Activated CD4-positive, alpha-beta memory T cell treated with anti-CD3 and anti-CD28 coated beads for 36 hours (primary cell): ENCODE measurements at places on chromosomes 16 and 17. TPM values are rescaled to one million over a fixed set of nuclear protein-coding genes. Genes with fewer than 3 reads are reported as not detected.

DNA sequence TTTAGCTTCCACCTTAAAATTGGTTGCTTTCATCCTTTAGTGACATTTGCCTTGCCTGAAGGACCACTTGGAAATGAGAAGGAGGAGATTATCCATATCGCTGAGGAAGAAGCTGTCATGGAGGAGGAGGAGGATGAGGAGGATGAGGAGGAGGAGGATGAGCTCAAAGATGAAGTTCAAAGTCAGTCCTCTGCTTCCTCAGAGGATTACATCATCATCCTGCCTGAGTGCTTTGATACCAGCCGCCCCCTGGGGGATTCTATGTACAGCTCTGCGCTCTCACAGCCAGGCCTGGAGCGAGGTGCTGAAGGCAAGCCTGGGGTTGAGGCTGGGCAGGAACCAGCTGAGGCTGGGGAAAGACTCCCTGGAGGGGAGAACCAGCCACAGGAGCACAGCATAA is 11.5 kb upstream of the TMEM106A start:
- no peaks in the 10 kb centered on the region for H3K27me3 ChIP-seq
- H3K4me3 ChIP-seq: no peak overlapping the region
- peak; percentile 14 for DNase-seq
- H3K4me1 ChIP-seq: peaks cover 8% of the 10 kb centered on the region
- peaks cover 50% of the 10 kb centered on the region for H3K36me3 ChIP-seq
- peak overlapping the region; percentile 72 for H3K27ac ChIP-seq

DNA sequence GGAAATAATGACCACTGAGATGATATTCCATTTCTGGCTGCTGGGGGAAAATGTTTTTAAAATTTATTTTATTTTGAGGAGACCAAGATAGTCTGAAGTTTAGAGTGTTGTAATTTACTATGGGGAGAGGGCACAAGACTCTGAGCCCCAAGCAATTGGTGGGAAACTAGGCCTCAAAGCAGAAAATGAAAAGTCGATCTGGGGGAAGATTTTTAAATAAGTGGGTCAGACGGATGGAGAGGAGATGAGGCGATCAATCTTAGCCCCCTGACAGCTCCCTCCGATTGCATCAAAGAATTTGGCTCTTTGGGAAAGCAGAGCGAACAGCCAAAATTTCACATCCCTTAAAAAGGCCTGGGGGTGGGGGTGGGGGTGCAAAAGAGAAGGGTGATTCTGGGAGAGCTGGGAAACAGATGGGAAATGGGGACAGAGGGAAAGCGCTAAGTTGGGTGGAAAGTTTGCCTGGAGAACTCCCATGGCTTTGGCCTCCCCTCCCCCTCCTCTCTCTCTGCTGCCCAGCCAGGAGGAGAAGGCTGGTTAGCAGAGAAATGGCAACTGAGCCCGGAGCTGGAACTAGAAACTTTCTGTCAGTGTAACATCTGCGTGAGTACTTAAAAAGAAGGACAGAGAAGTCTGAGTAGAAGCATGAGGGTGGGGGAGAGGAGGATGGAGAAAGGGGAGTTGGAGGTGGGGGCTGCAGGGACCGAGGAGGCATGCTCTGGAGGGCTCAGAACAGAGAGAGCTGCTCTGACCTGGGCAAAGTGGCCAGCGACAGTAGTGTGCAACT is 1.4 kb upstream of the HOXB2 start:
- DNase-seq: no peak
- H3K36me3 ChIP-seq: peaks cover 11% of the 10 kb centered on the region
- peak overlapping the region; percentile 67 for H3K4me3 ChIP-seq
- H3K27me3 ChIP-seq: peaks cover 18% of the 10 kb centered on the region
- peaks cover 32% of the 10 kb centered on the region for H3K4me1 ChIP-seq

DNA sequence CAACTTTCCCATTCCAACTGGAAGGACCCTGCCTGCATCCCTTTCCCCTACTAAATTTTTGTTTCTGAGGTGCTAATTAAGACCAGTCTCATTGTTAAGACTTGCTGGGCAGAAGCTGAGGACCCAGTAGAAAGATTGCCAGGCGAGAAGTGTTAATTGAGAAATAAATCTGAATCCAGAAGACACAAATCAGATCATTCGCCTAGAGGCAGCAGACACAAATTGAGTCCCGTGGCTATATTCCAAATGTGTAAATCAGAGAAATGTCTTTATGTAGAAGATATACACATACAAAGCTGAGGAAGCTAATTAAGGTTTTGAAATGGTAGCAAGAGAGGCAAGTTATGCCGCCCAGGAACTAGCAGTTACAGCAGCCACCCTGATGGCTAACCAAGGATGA is 29.6 kb downstream of the CALCOCO2 start:
- DNase-seq: no peak
- H3K27ac ChIP-seq: no peak overlapping the region
- H3K4me3 ChIP-seq: no peak overlapping the region
- H3K27me3 ChIP-seq: no peaks in the 10 kb centered on the region
- H3K36me3 ChIP-seq: peaks cover 33% of the 10 kb centered on the region
- H3K4me1 ChIP-seq: peaks cover 3% of the 10 kb centered on the region

GRCh38 chr16:15732416-15732815 is 82.4 kb downstream of the NDE1 start:
- H3K27me3 ChIP-seq: no peaks in the 10 kb centered on the region
- no peaks in the 10 kb centered on the region for H3K4me1 ChIP-seq
- no peak overlapping the region for H3K4me3 ChIP-seq
- no peaks in the 10 kb centered on the region for H3K36me3 ChIP-seq
- DNase-seq: no peak
- H3K27ac ChIP-seq: no peak overlapping the region

DNA sequence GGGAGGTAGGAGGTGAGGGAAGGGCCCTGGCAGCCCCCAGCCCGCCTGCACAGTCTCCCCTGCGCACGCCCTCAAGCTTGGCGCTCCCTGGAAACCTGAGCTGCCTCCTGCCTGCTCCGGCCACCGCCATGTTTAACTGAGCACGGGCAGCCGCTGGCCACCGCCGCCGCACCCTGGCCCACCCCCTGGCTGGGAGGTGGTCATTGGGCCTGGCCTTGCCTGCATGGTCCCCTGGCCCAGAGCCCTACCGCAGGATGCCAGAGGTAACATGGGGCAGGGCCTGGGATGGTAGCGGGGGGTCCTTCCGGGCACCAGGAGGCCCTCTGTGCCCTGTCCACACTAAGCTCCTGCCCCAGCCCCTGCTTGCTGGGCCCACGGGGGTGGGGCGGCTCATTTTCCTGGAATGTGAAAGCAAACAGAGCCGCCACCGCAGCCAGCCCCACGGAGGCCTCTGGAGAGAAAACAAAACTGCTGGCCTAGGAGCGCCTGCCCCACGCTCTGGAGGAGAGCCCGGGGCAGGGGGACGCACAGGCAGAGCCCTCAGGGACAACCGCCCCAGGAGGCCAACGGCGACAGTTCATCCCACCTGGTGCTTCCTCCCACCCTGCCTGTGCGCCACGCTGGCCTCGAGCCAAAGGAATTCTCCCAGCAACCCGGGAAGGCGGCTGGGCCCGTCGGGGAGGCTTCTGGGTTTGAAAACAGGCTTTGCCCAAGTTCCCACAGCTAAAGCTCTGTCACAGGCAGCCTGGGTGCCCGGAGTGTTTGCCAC is 8.9 kb downstream of the NHERF2 start:
- H3K36me3 ChIP-seq: no peaks in the 10 kb centered on the region
- no peak for DNase-seq
- H3K4me1 ChIP-seq: no peaks in the 10 kb centered on the region
- no peaks in the 10 kb centered on the region for H3K27me3 ChIP-seq
- H3K4me3 ChIP-seq: no peak overlapping the region
- H3K27ac ChIP-seq: no peak overlapping the region

GRCh38 chr16:709566-710499 is 4.2 kb upstream of the FBXL16 start:
- no peak for DNase-seq
- H3K4me1 ChIP-seq: peaks cover 2% of the 10 kb centered on the region
- peaks cover 40% of the 10 kb centered on the region for H3K27me3 ChIP-seq
- H3K4me3 ChIP-seq: no peak overlapping the region

- no peak overlapping the region for H3K4me3 ChIP-seq
- no peaks in the 10 kb centered on the region for H3K27me3 ChIP-seq
- DNase-seq: no peak
- no peak overlapping the region for H3K27ac ChIP-seq
- H3K4me1 ChIP-seq: peaks cover 10% of the 10 kb centered on the region
Observed at GRCh38 chr17:78211032-78211431, 3.0 kb upstream of the BIRC5 start.

- H3K4me1 ChIP-seq: peaks cover 22% of the 10 kb centered on the region
- H3K4me3 ChIP-seq: no peak overlapping the region
- H3K27me3 ChIP-seq: no peaks in the 10 kb centered on the region
- peaks cover 12% of the 10 kb centered on the region for H3K36me3 ChIP-seq
- no peak for DNase-seq
Observed at GRCh38 chr17:17275971-17276370, 5.1 kb downstream of the COPS3 start.

GRCh38 chr17:7684851-7685532 is 2.3 kb downstream of the TP53 start:
- H3K4me1 ChIP-seq: peaks cover 31% of the 10 kb centered on the region
- peak overlapping the region; percentile 100 for H3K4me3 ChIP-seq
- H3K27me3 ChIP-seq: no peaks in the 10 kb centered on the region
- DNase-seq: no peak
- peaks cover 26% of the 10 kb centered on the region for H3K36me3 ChIP-seq
- H3K27ac ChIP-seq: peak overlapping the region; percentile 100

The B3GNT9 gene
- total RNA-seq: 5.1 TPM

The LRRC75A gene
- 1.2 TPM for total RNA-seq
